BJ (cell line): ENCODE measurements at places on chromosomes 13 and 19.

DNA sequence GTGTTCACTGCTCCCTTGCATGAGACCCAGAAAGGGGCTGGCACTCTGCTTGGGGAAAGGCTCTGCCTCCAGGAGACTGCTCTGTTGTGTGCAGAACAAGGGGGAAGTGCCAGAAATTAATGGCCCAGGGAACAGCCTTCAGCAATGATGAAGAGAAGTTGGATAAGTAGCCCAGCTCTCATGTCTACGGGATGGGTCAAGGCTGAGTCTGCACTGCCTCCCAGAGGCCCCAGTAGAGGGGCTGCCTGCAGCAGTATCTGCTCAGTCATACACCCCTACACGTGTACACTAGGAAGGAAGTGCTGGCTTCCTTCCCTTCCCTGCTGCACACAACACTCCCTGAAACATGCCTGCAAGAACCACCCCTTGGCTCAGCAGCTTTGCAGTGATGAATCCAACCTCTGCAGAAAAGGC is 54.6 kb upstream of the URI1 start:
- no peak for DNase-seq

GRCh38 chr13:19959141-19959830 is 759 bp downstream of the ZMYM2 start:
- no peak for DNase-seq

DNA sequence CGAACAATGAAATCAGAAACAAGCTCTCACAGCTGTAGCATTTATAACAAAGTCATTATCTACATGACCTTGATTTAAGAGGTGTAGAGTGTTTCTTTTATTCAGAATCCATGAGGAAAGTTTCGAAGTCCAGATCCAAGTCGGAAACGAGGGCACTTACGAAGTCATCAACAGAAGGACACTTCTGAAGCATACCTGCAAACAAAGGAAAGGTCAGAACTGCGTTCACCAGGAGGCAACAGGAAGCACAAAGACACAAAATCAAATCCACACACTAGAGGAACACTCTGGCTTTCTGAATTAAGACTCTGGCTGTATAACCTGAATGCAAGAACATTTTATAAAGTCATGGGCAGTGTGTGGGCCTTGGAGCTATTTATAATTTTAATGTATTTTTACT is 158.9 kb downstream of the MIPEP start:
- DNase-seq, result no peak

- DNase-seq, result no peak
Observed at GRCh38 chr13:99507986-99508385, 6.7 kb downstream of the TM9SF2 start.

- no peak for DNase-seq
Observed at GRCh38 chr19:31804668-31805067, 455.4 kb upstream of the TSHZ3 start.

DNA sequence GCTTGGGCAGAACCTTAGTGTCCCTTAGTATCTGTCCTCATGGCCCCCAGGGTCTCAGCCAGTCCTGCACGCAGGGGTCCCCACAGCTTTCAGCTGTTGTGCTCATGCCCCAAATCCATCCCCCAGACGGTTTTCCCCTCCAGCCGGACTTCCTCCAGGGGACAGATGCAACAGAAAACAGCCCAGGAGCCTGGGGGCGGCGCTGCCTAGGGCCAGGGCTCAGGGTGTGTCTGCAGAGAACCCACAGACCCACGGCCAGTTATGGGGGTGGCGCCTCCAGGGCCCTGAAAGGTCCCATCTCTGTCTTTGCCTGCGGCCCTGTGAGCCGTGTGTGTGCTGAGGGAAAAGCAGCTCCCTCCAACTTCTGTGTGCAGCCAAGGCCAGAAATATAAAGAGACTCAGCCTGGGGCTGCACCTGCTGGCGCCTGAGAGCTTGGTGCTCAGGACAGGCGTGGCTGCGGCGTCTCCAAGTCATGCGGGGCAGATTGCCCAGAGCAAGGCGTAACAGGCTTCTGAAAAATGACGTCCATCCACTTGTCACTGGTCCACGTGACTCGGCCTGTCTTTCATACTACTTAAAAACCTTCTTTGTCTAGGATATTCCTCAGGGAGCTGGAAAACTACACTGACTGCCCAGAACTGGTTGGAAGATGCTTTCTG is 22.1 kb upstream of the F7 start:
- DNase-seq, result no peak

- DNase-seq, result no peak
Observed at GRCh38 chr19:23101241-23101640, 15.6 kb upstream of the ZNF730 start.

GRCh38 chr13:59012731-59013130 is 1151.0 kb downstream of the DIAPH3 start:
- no peak for DNase-seq

- DNase-seq, result no peak
Observed at GRCh38 chr13:114285166-114285808, 3.9 kb downstream of the UPF3A start.

DNA sequence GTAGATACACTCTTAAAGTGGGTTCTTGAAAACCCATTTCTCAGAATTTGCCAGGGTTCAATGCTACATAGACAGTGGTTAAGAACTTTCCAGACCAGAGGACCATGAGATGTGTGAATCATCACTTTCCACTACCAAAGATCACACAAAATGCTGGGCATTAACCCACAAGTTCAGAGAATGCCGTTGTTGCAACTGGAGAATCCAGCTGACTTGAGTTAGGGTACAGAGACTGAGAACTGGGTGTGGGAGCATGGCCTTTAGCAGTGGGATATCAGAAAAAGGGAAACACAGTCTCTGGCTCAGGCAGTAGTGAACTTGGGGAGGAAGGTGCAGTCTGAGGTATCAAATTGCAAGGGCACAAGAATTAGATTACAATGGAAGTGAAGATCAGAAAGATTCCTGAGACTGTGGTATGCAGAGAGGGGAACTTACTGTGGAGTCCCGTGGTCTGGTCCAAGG is 51.5 kb upstream of the WDFY2 start:
- no peak for DNase-seq
